ENCODE measurements at places on chromosomes 16 and 17.
A peak's percentile ranks its signal among the peaks of the same experiment; 100 is the strongest.

GRCh38 chr16:87012954-87013938 lies 303.9 kb downstream of the C16orf95 start:
- DNase-seq, result no peak

DNA sequence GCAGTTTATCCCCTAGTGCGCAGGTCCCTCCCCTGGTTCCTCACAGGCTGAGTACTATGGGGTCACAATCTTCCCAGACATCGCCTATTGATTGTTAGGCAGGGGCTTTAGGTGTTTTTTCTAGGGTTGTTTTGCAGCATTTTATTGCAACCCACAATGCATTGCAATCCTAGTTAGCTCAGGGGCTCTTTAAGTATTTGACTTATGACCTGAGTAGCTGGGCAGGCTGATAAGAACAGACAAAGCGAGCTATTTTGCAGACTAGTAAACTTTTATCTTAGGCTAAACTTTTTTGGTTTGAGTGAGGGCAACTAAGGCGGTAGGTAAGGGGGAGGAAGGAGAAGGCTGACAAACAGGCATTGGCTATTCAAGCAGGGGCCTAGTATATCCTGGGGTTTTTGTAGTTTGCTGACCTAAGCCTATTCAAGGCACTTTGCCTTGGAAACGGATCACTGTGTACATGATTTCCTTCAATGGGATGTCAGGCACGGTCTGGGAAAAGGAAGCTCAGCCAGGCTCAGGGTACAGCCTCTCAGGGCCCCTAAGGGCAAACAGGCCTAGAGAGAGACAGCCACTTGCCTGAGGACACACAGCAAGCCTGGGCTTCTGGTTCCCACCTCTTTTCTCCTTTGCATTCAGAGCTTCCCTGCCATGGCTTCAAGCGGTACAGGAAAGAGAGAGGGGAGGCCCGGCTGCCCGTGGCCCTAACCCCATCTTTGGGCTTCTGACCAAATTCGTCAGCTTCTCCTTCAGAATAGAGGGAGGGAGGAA lies 6.4 kb downstream of the DRC7 start:
- DNase-seq, result no peak

GRCh38 chr17:29069526-29070041 lies 26.6 kb downstream of the PIPOX start:
- no peak for DNase-seq

DNA sequence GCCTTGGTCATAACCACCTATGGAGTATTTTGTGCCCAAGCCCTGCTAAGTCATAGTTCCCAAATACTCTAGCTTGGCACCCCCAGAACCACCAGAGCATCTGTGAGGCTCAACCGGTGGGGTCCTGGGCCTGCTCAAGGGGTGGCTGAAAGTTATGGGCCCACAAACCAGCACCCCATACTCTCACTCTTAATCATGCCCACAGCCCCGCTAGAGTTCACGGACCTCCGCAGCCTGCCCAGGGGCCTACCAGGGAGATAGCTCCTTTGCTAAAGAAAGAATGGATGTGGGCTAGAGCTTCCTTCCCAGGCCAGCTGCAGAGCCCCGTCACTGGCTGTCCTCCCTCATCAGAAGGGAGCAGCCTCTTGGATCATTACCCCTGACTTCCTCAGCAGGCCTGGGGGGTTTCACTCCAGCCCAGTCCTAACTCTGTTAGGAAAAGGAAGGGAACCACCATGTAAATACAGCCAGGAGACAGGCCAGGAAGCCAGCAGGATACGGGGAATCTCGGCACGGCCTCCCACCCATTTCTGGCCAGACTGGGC lies 1.4 kb downstream of the GIT1 start:
- DNase-seq, result no peak

GRCh38 chr16:72978212-72978611 lies 69.7 kb downstream of the ZFHX3 start:
- no peak for DNase-seq

DNA sequence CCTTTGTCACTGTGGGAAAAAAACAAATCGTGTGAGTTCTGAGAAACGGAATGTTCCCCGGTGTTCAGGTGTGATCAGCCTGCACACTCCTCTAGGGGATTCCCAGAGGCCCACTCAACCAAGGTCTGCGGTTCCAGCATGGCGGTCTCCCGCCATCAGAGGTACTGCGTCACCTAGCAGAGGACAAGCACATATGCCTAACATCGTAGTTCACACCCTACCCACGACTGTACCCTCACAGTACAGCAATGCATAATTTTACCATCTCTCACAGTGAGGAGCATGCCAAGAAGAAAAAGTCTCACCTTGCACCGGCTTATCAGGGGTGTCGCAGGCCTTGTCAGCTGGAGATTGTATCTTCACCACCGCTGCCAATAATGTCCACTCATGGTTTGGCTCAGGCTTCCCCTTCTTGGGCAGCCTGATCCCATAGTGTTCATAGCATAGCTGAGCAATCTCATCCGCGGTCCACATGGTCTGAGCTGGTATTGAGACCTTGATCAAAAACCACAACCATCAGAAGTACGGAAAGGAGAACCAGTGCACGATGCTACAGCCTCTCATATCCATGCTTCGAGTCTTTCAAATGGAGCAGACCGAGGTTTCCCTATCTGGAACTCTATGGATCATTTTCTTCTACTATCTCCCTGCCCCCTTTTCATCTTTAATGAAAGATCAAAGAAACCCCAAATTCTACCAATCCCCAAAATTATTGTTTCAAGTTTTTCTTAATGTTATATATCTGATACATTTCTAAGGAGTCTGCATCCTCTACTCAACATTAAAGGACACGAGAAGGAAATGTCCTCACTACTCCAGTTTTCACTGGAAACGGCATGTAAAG lies 2.5 kb downstream of the ADAT1 start:
- no peak for DNase-seq

DNA sequence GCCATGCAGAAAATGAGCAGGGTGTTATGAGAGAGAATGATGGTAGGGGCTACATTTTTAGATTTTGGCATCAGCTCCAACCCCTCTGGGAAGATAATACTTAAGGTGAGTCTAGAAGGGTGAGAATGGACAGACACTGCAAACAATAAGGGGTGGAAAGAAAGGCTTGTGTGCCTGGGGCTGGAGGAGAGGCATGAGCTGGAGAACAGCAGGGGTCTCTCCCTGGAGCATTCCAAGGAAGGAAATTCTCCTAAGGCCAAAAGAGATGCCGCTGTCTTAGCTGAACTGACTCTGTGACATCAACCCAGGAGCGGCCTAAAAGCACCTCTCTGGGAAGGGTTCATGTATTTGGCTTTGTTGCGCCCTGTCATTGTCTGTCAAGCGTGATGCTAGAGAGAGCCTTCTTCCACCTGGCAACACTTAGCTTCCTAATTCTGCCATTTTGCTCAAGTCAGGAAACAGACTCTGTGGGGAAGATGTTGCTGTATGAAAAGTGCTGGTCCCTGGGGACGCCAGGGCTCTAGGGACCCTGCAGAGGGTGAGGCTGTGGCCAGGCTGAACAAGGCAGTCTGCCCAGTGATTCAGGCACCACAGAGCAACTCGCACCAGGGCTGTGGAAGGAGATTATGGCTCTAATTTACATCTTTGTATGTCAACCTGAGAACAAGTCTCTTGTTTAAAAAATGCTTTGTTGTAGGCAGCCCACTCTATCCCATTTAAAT lies 225.7 kb downstream of the CBLN1 start:
- DNase-seq, result no peak

DNA sequence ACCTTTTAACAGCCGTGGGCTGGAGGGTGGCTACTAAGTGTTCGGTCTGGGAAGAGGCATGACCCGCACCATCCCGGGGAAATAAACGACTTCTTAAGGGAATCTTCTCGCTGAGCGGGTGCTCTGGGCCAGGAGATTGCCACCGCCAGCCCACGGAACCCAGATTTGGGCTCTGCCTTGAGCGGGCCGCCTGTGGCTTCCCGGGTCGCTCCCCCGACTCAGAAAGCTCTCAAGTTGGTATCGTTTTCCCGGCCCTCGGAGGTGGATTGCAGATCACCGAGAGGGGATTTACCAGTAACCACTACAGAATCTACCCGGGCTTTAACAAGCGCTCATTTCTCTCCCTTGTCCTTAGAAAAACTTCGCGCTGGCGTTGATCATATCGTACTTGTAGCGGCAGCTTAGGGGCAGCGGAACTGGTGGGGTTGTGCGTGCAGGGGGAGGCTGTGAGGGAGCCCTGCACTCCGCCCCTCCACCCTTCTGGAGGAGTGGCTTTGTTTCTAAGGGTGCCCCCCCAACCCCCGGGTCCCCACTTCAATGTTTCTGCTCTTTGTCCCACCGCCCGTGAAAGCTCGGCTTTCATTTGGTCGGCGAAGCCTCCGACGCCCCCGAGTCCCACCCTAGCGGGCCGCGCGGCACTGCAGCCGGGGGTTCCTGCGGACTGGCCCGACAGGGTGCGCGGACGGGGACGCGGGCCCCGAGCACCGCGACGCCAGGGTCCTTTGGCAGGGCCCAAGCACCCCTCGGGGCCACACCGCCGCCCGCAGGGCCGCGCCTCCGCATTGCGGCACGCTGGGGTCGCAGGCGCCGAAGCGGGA lies 3.6 kb upstream of the CBX4 start:
- DNase-seq, result no peak

DNA sequence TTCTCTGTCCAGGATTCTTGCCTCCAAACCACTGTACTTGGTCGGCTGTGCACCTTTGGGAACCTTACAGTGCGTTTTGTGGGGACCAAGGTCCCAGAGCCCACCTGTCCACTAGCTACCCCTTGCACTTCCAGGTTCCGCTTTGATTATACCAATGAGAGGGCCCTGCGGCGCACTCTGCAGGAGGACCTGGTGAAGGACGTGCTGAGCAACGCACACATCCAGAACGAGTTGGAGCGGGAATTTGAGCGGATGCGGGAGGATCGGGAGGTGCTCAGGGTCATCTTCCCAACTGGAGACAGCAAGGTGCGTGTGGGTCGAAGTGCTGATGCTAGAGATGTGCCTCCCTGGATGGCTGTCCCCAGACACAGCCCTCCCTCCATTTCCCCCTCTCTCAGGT lies 18.8 kb downstream of the POLR2A start:
- no peak for DNase-seq

- DNase-seq, result no peak
Observed at GRCh38 chr17:75499313-75500022, 15.9 kb downstream of the CASKIN2 start.

DNA sequence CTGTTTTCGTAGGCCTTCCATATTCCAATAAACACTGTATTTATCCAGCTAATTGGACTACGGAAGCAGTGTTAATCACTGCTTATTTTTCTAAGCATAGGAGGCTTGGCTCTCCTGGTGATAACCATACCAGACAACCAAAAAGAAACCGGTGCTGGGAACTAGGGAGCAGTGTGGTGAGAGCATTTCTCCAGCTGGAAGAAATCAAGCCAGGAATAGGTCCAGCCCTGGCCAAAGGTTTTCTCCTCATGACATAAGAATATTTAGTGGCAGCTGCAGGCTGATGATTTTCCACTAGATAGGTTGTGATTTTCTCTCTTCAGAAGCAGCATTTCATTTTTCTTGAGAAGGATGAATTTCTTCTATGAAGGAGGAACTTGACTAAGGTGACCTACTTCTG lies 141.5 kb downstream of the TRIM37 start:
- DNase-seq, result no peak

- no peak for DNase-seq
Observed at GRCh38 chr17:78842881-78843565, 2.4 kb upstream of the USP36 start.

DNA sequence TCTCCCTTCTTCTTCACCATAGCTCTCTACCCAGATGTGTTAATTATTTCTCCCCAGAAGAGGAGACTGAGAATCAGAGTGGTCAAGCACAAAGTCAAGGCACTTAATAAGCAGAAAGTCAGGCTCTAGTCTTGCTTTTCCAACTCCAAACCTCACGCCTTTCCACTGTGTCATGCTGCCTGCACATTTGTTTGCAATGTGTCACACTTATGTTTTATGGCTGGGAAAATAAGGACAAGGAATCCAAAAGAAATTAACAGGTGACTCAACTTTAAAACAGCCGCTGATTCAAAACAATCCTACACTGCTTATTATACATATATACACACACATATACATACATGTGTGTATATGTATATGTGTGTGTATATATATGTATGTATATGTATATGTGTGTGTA lies 255.7 kb upstream of the DYNLRB2 start:
- peak; percentile 81 for DNase-seq

- no peak for DNase-seq
Observed at GRCh38 chr16:11402745-11403533, 57.7 kb downstream of the RMI2 start.

DNA sequence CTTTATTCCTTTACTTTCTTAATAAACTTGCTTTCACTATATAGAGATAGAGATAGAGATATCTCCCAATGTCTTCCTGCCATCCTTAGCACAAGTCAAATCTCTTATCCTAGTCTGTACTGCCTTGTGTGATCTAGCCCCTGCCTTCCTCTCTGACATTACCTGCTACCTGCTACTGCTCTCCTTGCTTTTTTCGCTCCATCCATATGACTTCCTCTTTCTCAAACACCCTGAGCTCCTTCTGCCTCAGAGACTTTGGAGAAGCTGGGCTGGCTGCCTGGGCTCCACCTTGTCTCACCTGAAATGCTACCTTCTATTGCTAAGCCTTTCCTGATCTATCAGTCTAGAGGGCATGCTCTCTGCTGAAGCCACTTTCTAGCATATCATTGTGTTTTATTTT lies 24.7 kb upstream of the WSB1 start:
- DNase-seq, result no peak

- DNase-seq, result no peak
Observed at GRCh38 chr17:50681263-50682200, 26.2 kb downstream of the ANKRD40 start.

DNA sequence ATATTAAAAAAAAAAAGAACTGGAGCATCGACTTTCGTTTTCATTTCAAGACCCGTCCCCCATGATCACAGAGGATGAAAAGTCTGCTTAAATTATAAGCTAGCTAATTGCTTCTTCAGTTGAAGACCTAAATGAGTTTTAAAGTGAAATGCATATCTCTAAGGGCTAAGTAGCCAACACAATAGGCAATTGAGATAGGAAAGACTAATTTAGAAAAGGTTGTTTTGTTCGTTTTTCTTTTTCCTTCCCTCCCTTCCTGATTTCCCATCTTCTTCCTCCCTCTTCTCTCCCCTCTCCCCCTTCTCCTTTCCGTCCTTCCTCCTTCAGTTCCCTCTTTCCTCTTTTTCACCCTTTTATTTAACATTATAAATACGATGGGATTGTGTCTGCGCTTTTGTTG lies 377.2 kb downstream of the WWOX start:
- DNase-seq, result no peak

GRCh38 chr16:85835227-85835751 lies 35.8 kb downstream of the COX4I1 start:
- DNase-seq, result no peak

DNA sequence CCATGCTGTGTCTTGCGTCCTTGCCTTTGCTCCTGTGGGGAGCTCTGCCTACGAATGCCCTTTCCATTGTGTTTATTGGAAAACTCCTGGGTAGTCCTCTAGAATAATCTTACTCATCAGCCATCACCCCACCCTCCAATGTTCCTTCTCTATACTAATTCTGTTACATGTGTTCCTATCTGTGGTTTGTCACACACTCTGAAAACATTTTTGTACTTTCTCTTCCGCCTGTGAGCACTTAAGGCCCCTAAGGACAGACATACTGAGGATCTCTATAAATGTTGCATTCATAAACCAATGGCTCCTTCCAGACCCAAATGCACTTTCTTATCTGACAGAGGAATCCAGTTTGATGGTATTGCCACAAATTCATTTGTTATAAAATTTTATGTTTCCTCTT lies 53.9 kb upstream of the MON1B start:
- DNase-seq, result no peak

GRCh38 chr16:67790071-67790470 lies 16.3 kb downstream of the RANBP10 start:
- DNase-seq, result no peak
